Renal pelvis (tissue), 12 donors: ENCODE measurements at places on chromosomes 7 and 10. TPM values are rescaled to one million over a fixed set of nuclear protein-coding genes. Genes with fewer than 3 reads are reported as not detected.

GRCh38 chr10:125629758-125630376 lies 53.1 kb downstream of the TEX36 start:
- DNase-seq = peak; percentile 43

DNA sequence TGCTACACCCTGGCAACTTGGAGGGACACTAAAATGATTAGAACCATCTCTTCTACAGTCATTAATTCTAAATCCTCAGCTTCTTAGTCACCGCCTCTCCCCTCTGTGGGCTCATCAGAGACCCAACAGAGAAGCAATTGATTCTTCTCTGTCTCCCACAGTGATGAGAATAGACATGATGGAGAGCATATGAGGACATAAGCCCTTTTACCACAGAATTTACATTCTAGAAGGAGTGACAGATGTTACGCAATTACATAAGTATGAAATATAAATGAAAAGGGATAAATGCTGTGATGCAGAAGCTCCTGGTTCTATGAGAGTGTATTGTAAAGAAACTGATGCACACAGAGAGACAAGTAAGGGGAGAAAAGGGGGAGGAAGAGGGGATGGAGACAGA lies 18.1 kb upstream of the ABCB5 start:
- DNase-seq = no peak

GRCh38 chr10:533611-534010 lies 155.9 kb downstream of the DIP2C start:
- no peak for DNase-seq

DNA sequence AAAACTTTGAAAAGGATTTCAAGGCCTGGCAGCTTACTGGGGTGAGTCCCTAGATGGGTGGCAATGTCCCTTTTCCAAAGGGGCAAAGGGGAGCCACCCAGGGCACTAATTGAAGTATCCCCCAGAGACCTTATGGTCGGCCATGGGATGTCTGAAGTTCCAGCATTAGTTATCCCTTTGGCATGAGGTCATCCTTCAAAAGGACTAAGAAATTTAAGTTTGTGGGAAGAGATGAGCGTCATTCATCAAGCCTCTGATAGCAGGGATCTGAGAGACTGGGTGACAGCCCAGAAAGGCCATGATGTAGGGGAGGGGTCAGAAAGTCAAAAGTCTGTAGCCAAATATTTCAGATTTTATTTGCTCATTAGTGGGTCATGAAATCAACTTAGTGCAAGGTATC lies 195.3 kb downstream of the ZNF438 start:
- no peak for DNase-seq

- no peak for DNase-seq
These were observed 100.4 kb upstream of the SEMA3D start for GRCh38 chr7:85287106-85287825.

DNA sequence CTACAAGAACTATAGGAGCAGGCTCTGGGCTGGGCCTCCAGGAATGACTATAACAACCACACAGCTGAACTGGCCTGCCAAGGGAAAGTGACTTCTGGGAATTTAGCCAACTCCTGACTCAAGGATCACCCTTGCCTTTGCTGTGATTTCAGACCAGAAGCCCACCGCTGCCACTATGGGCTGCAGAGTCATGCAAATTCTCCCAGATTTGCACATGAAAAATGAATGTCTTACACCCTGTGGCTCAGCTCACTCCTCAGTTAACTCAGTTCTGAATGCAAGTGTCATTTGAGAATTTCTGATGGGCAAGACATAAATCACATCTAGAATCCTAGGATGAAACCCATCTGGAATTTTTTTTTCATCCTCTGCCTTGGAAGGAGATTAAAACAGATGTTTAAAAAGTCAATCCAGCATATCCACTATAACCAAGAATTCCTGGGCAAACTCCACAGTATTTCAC lies 186.5 kb upstream of the BET1 start:
- DNase-seq = peak; percentile 8

GRCh38 chr10:22158426-22158825 lies 59.4 kb downstream of the EBLN1 start:
- peak; percentile 42 for DNase-seq

DNA sequence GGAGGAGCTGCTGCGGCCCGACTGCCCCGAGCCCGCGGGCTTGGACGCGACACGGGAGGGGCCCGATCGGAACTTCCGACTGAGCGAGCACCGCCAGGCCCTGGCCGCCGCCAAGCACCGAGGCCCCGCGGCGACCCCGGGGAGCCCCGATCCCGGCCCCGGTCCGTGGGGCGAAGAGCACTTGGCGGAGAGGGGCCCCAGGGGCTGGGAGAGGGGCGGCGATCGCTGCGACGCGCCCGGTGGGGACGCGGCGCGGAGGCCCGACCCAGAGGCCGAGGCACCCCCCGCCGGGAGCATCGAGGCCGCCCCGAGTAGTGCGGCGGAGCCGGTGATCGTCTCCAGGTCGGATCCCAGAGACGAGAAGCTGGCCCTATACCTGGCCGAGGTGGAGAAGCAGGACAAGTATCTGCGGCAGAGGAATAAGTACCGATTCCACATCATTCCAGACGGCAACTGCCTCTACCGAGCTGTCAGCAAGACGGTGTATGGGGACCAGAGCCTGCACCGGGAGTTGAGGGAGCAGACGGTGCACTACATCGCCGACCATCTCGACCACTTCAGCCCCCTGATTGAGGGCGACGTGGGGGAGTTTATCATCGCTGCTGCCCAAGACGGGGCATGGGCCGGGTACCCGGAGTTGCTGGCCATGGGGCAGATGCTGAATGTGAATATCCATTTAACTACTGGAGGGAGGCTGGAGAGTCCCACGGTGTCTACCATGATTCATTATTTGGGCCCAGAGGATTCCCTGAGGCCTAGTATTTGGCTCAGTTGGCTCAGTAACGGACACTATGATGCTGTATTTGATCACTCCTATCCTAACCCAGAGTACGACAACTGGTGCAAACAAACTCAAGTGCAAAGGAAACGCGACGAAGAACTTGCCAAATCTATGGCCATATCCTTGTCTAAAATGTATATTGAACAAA lies 1.4 kb downstream of the OTUD1 start:
- DNase-seq = peak; percentile 15

DNA sequence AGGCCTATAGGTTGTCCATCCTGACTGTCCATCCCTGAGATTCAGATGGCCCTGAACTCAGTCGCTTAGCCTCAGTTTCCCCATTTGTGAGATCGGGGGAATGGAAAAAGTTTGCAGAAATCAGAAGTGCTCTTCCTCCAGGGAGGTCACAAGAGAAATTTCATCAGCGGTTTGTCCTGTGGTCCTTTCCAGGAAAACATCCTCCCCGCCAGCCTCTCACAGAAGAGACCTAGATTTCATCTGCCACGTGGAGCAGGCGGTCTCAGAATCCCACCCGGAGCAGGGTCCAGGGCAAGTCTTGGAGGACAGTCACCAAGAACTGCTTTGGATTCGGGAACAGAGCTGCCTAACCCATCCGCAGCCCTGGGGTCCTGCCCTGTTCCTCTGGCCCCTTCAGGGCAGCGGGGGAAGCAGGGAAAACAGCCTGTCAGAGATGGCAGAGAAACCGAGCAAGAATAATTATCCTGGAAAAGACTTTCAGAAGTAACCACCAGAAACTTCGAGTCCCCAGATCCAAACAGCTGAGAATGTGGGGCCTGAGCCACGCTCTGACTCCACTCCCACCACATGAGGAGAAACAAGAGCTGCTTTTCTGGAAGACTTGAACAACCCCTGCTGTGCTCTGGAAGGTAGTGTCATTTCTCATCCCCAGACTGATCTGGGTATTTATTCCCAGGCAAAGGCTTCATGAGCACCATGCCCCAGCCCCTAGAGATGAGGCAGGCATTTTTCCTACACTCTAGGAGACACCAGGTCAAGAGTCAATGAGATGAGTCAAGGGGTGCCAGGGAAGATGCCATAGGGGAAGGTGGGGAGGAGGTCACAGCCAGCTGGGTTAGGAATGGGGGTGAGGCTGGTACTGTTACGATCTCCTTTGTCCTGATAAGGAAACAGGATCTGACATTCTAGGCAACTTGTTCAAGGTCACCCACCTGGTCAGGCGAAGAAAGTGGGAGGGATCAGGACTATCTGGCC lies 1.1 kb upstream of the TNS3 start:
- no peak for DNase-seq

DNA sequence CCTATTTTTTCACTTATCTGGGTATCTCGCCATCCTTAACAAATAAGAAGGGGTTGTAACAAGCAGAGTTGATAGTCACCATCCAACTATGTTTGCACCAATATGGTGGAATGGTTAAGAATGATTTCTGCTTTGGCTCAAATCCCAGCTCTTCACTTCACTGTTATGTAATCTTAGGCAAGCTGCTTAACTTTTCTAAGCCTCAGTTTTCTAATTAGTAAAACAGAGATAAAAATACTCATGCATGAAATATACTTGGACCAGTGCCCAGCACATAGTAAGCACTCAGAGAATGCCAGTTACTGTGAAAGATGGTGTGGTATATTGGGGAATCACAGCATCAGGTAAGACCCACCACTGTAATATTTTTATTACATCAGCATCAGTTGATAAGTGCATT lies 33.6 kb downstream of the ABCB1 start:
- DNase-seq = no peak

GRCh38 chr10:94443047-94443446 lies 40.7 kb downstream of the TBC1D12 start:
- no peak for DNase-seq

DNA sequence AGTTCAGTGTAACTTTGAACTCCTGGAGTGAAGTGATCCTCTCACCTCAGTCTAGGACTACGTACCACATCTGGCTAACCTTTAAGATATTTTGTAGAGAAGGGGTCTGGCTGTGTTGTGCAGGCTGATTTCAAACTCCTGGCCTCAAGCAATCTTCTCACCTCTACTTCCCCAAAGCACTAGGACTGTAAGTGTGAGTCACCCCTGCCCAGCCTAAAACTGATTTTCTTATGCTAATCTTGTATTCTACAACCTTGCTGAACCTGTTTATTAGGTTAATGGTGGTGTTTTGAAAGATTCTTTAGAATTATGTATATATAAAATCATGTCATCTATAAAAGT lies 58.0 kb downstream of the LCOR start:
- DNase-seq = no peak

GRCh38 chr7:111821046-111821445 lies 258.8 kb upstream of the IMMP2L start:
- no peak for DNase-seq

DNA sequence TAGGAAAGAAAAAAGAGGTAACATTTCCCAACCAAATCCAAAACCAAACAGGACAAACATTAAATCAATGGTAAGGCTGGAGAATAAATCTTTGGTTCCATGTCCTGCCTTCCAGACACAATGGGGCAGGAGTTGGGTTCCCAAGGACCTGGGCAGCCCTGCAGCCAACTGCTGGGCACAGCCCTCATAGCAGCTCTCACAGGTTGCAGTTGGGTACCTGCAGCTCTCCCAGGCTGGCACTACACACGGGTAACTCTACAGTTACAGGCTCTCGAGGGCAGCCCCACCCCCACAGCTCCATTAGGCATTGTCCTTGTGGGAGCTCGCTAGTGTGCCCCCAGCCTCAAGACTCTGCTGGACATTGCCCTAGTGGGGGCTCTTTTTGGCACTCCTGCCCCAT lies 7.5 kb downstream of the GRB10 start:
- no peak for DNase-seq

DNA sequence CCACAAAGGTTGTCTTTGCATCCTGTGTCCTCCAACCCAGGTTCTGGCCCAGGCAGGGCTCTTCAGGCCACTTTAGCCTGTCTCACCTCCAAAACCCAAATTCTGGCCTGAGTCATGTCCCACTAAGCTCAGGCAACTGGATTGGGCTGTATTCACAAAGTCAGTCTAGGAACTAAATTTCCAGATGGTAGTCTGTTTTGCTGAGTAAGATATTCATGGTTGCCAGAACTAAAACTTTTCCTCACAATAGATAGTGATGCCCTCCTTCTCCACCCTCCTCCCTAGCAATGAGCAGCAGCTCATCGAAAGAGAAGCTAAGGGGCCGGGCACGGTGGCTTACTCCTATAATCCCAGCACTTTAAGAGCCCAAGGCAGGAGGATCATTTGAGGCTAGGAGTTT lies 2.9 kb upstream of the ZNF713 start:
- no peak for DNase-seq

- no peak for DNase-seq
These were observed 31.9 kb downstream of the PAPSS2 start for GRCh38 chr10:87691506-87692070.

GRCh38 chr10:28875549-28876081 lies 198.3 kb downstream of the BAMBI start:
- DNase-seq = no peak

- no peak for DNase-seq
These were observed 861.1 kb downstream of the TYW1 start for GRCh38 chr7:67857698-67858097.

GRCh38 chr7:50727072-50727471 lies 55.6 kb downstream of the GRB10 start:
- no peak for DNase-seq

GRCh38 chr7:119452401-119452800 lies 820.6 kb upstream of the KCND2 start:
- no peak for DNase-seq

DNA sequence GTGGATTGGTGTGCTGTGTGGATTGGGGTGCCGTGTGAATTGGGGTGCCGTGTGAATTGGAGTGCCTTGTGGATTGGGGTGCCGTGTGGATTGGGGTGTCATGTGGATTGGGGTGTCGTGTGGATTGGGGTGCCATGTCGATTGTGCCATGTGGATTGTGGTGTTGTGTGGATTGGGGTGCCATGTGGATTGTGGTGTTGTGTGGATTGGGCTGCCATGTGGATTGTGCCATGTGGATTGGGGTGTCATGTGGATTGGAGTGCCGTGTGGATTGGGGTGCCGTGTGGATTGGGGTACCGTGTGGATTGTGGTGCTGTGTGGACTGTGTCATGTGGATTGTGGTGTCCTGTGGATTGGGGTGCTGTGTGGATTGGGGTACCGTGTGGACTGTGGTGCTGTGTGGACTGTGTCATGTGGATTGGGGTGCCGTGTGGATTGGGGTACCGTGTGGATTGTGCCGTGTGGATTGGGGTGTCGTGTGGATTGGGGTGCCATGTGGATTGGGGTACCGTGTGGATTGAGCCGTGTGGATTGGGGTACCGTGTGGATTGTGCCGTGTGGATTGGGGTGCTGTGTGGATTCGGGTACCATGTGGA lies 120.6 kb upstream of the NPS start:
- no peak for DNase-seq

MLXIPL gene
- 8.7 TPM for polyA plus RNA-seq

CALD1 gene
- polyA plus RNA-seq = 239 TPM

THSD7A gene
- polyA plus RNA-seq = 57.5 TPM

ODAD2 gene
- 1.0 TPM for polyA plus RNA-seq

CALHM3 gene
- not detected for polyA plus RNA-seq

GNGT1 gene
- polyA plus RNA-seq = not detected

PRF1 gene
- 0.41 TPM for polyA plus RNA-seq

BTBD16 gene
- 1.3 TPM for polyA plus RNA-seq

DYNC1I1 gene
- polyA plus RNA-seq = 0.43 TPM

SYT15 gene
- polyA plus RNA-seq = 10.4 TPM

ADAM12 gene
- 22.8 TPM for polyA plus RNA-seq

LFNG gene
- 40.2 TPM for polyA plus RNA-seq

GRID2IP gene
- polyA plus RNA-seq = 1.3 TPM

DGKI gene
- 2.3 TPM for polyA plus RNA-seq

AGBL3 gene
- polyA plus RNA-seq = 7.3 TPM

IFIT1B gene
- 0.09 TPM for polyA plus RNA-seq

ERCC6 gene
- polyA plus RNA-seq = 17.8 TPM

LLCFC1 gene
- 0.40 TPM for polyA plus RNA-seq

WNT2 gene
- polyA plus RNA-seq = 0.77 TPM

FKBP14 gene
- 15.4 TPM for polyA plus RNA-seq
